ENCODE measurements at places on chromosomes 3 and 15.

- no peak for DNase-seq
Measured at GRCh38 chr15:79769069-79769481, 127.7 kb downstream of the MTHFS start.

GRCh38 chr3:141659821-141660613 lies 78.1 kb upstream of the RNF7 start:
- DNase-seq = no peak

DNA sequence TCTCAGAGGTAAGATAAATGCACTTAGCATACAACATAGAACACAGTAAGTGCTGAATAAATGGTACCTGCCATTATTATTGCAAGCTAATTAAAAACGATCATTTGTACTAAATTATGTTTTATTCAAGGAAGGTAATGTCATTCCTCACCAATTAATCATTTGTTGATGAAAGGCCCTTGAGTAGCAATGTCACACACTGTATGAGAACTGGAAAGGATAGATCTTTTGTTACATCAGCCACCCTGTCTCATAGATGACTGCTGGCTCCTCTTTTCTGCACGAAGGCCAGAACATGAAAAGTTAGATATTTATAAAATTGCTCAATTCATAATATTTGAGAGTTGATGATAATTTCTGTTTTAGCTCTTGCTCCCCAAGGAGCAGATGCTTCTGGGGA lies 415.4 kb downstream of the RBMS3 start:
- DNase-seq = no peak

DNA sequence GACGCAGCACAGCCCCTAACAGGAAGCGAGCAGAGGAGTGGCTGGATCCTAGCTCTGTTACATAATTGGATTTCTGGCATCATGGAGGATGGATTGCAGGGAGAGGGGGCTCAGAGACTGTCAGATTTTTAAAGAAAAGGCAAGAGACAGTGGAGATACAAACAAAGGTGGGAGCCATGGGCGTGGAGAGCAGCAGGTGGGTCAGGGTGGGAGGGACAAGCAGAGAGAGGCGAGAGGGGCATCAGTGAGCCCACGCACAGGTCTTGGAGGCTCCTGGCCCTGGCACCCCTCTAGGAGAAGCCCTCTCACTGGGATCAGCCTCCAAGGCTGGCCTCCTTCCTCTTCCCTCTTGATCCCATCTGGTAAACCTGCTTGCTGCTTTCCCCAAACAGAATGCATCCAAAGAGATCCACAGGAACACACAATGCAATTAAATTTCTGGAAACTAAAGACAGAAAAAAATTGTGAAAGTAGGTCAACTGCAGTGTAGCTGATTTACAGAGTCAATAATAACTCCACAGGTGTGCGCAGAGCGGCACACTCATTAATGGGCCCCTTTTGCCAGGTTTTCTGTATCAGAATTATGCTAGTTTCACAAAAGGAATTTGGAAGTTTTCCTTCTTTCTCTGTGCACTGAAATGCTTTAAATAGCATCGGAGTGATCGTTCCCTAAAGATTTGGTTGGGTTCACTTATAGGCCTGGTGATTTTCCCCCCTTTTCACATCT lies 66.1 kb downstream of the LSM3 start:
- DNase-seq = no peak

- DNase-seq = no peak
Measured at GRCh38 chr3:195005759-195006510, 265.0 kb downstream of the XXYLT1 start.

DNA sequence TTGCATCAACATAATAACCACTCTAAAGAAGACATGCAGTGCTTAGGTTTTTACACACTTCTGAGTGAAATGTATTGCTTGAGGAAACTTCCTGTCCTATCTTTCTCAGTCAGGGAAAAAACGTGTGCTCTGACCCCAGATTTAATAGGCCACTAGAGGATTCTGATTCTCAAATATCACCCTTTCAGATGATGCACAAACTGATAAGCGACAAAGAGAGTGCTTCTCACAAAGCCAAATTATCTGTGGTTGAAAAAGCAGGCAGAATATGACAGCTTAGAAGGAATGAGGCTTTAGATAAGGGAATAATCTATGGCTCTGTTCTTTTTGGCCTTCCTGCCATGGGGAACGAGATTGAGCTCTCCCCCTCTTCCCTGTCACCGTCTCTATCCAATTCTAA lies 583.4 kb upstream of the SGO1 start:
- DNase-seq = no peak

GRCh38 chr15:26698555-26698954 lies 74.3 kb downstream of the GABRB3 start:
- no peak for DNase-seq

DNA sequence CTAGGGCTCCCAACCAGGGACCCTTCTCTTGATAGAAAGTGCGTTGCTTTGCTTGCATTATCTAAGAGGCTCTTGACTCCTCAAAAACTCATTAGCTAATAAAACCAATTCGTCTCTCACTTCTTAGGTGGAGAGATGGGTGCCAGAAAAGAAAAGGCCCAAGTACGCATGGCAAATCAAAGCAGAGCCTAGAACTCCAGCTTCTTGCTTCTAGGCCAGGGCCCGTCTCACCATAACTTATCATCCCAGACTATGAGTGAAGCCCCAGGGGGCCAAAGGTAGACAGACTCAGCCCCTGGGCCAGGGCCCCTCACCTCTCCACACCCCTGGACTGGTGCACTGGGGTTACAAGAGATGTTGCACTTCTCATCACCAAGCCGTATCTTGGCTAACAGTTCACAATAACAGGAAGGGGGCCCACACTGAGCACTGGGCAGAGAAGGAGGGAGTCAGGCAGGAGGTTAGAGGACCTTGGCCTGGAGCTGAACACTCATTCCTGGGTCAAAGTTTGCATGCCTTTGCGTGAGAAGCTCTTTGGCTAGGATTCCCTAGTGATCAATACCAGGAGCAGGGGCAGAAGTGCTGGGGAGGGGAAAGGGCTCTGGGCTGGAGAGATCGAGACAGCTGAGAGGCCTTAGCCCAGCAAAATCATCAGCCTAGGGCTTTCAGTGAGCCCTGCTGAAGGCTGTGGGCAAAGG lies 5.4 kb upstream of the CYP1A1 start:
- DNase-seq = no peak

- DNase-seq = no peak
Measured at GRCh38 chr15:58487041-58487723, 55.4 kb downstream of the LIPC start.

DNA sequence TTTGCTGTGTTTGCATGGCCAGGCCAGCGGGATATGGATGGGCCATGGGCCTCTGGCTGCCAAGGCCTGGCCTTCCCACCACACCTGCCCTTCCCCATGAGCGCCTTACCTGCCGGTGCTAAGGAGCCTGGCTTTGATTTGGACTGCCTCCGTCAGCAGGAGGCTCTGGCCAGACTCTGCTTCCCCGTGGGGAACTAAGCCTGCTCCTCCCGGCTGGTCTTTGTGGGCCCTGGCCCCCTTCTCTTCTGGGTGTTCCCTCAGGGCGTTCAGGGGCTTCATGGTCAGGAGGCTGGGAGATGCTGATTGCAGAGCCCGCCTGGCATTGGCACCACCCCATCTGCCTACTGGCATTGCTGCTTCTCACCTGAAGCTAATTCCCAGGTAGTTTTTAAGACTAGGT lies 45.2 kb downstream of the SMAD6 start:
- no peak for DNase-seq

DNA sequence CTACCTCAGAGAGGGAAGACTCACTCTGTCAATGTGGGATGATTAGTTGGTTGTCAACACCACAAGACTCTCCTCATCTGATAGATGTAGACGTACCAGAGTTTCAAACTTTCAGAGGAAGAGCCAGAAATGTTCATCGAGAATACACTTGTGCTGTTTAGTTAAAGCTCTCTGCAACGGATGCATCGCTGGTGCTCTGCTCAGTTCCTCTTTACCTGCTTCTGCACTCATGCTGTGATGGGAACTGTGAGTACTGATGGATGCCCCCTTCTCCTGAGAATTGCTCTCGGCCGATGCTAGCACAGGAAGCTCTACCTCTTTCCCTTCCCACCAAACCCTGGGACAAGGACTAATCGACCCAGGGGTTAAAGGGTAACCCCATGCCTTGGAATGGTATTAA lies 51.8 kb upstream of the CCDC54 start:
- DNase-seq = no peak

DNA sequence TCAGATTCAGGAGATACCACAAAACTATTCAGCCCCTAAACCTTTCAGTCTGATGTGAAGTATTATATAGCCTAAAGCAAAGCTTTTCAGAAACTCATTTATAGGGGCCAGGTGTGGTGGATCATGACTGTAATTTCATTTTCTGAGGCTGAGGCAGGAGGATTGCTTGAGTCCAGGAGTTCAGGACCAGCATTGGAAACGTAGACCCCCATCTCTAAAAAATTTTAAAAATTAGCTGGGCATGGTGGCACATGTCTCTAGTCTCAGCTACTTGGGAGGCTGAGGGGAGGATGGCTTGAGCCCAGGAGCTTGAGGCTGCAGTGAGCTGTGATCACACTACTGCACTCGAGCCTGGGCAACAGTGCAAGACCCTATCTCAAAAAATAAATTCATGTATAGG lies 60.0 kb downstream of the TMOD3 start:
- DNase-seq = no peak

DNA sequence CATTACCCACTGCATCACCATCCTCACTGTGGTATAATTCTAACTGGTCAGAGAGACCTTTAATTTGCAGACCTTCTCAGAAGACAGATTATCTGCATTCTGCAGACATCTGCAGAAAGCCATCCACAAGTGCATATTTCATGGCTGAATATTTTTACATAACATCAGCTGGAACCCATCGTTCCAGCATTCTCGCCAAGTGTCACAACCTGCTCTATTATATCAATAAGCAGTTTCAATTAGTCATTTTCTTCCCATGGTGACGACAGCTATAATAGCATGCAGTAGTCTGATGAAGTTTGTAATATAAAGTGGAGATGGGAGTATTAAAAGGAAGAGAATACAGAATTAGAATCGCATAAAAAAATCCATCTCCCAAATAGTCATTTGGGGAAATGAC lies 334.7 kb downstream of the FHIT start:
- DNase-seq = no peak

DNA sequence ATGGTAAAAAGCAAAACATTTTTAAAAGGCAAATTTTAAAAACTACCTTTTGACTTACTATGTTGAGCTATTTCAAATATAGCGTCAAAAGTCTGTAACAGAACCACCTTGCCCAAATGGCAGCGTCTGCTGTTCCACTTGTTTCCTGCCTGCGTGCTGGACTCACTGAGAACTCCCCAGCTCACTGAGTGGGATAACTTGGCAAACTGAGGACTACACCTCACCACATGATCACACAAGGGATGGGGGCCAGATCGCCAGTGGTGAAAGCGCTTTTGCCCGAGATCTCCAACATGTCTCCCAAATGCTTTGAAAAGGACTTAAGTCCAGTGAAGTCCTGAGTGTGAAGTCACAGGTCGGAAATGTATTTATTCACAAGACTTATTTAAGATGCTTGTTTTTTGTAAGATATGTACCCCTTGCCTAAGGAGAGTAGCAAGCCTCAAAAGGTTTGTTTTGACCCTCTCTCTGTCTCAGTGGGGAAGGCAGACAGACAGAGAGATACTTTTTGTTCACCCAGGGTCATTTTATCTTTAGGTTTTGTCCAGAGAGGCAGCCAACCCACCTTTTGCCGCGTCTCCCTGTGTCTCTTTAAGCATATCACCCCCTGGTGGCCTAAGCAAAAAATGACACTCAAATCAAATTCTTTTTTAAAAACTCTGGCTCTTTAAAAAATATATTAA lies 192.6 kb downstream of the PDZRN3 start:
- no peak for DNase-seq

GRCh38 chr3:183538486-183538885 lies 17.0 kb downstream of the KLHL6 start:
- DNase-seq = no peak

DNA sequence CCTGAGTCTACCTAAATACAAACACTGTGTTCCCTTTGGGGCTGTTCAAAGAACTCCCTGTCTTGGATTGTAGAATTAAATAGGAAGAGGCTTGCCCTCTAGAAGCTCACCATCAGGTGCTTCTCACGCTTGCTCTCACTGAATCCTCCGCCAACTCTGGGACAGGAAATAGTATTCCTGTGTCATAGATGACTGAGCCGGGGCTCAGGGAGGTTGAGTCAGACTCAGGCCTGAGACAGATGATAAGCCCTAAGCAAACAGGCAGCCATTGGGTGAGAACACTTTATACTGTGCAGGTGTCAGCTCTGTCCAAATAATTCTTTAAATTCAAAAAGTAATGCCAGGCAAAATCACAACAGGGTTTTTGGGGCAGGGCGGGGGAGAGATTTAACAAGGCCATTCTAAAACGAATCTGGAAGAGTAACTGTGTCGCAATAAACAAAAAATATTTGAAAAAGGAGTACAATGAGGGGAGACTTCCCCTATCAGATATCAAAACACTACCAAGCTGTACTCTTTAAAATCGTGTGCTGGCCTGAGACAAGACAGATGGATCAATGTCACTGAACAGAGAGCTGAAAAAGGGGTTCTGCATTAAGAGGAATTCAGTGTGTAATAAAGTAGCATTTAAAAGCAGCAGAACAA lies 59.0 kb downstream of the EPHB3 start:
- DNase-seq = no peak

DNA sequence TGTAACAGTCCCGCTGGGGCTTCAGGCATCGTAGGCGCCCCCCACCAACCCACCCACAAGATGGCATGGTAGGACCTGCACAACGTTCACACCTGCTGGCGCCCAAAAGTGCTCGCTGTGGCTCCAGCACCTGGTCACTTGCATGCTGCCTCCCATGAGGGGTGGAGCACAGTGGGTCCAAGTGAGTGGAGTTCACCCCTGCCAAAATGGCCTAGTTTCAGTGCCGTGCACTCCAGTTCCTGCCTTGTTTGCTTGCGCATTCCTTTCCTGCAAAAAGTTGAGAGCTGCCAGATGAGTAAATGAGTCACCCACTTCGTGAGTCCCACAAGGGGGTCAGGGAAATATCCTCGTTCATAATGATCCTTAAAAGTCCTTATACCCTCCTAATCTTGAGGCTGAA lies 788.7 kb upstream of the DPPA4 start:
- DNase-seq = no peak

DNA sequence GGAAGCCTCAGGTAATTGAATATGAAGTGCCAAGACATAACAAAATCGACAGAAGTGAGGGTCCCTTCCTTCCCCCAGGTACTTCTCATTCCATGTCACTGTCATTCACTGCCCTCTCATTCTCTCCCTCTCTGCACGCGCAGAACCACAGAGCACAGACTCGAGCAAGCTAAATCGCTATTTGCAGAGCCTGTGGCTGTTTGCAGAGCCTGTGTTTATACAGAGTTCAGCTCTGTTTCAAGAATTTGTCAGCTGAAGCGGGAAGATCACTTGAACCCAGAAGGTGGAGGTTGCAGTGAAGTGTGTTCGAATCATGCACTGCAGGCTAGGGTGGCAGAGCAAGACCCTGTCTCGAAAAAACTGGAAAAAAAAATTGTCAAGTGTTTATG lies 2.5 kb downstream of the VILL start:
- DNase-seq = no peak

- no peak for DNase-seq
Measured at GRCh38 chr3:177150970-177151627, 46.2 kb downstream of the TBL1XR1 start.

- no peak for DNase-seq
Measured at GRCh38 chr15:99956820-99957641, 223.8 kb upstream of the LYSMD4 start.

GRCh38 chr15:99322643-99323405 lies 71.5 kb downstream of the LRRC28 start:
- DNase-seq = no peak

Data from stimulated activated CD4-positive, alpha-beta T cell treated with anti-CD3 and anti-CD28 coated beads, Interleukin-1b, Interleukin-23, amount 100 ng/mL, for 24 hours (primary cell).